ENCODE measurements at places on chromosomes 11 and 22.

DNA sequence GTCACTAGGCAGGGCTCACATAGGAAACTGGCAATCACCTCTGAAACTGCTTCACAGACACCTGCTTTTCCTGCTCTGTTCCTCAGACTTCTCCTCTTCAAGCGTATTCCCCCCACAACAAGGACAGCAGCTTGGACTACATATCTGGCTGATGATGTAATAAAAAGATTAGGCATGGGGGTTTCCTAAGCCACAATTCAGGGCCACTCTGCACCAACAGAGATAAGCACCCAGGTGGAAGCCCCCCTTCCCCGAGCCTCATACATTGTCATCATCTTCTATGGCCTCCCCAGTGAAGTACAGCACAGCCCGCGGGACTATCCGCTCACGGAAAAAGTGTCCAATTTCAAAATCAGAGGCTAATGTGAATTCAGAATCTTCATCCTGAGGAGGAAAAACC lies 25.0 kb upstream of the PHLDA2 start:
- DNase-seq = no peak

DNA sequence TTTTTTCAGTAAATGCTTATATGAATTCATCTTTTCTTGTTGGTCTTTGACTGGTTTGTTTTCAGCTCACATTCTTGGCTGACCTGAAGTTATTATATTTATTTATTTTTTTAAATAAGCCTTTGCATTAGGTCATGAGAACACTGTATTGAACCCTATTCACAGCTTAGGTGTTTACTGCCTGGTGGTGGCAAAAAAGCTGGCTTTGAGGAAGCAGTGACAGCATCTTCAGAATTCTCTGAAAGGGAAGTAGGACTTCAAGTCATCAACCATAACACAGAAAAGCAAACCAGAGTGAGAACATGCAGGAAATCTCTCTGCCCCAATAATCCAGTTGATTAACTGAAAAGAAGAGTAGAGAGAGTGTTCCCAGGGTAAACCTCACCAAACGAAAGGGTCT lies 30.3 kb upstream of the MMP13 start:
- no peak for DNase-seq

DNA sequence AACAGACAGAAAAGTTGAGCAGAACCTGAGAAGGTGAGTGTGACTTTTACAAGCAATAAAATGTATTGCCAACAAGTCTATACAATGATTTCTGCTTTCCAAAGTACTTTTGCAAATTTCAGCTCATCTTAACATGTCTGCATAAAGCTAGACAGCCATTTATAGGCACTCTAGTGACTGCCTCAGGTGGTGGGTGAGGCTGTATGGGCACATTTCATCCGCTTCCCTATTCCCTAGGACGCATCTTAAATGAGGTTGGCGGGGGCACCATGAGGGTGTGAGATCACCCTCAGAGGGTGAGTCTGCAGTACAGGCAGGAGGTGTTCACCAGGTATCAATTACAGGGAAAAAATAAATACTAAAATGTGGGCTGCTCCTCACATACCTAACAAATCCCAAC lies 110.1 kb downstream of the ETS1 start:
- no peak for DNase-seq

DNA sequence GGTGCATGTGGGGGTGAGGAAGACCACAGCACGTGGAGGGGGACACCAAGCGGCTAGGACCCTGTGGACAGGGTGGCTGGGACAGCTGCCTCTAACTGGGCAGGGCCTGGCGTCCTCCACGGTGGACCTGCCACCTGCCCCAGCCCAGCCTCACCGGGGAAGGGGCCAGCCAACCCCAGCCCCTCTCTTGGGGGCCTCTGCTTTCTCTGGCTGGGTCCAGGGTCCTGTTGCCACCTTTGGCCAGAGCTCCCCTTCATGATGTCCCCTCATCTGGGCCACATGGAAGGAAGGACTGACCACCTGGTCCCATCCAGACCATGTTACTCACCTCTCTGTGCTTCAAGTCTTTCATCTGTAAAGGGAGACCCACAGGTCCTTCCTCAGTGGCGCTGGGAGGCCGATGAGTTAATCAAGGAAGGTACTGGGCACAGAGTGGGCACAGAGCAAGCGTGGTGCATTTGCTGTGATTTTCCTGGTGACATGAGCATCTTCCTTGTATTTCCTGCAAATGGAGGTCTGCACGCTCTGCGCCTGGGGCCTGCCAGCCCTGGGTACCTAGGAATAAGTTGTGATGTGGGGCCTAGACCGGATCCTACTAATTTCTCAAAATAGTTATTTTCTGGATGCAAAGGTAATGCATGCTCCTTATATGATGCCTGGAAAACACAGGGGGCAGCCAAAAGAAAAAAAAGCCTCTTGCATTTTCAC lies 538.4 kb downstream of the TBC1D22A start:
- DNase-seq = no peak

DNA sequence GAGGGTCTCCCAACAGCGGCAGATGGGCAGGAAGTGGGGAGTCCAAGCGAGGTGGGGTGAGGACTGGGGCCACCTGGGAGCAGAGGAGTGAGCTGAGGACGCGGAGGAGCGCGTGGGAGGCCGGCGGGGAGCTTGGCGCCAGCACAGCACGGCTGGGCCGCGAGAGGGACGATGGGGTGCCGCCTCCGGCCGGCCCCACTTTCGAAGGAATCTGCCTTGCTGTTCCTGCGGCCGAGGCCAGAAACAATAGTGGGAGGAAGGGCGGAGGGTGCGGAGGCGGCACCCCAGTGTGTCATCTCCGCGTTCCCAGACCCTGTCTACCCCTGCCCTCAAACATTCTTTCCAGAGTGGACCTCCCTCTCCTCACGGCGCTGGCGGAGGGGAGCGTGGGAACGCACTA lies 5.5 kb downstream of the INS start:
- DNase-seq = no peak

GRCh38 chr11:78795621-78796261 lies 221.1 kb upstream of the NARS2 start:
- no peak for DNase-seq

DNA sequence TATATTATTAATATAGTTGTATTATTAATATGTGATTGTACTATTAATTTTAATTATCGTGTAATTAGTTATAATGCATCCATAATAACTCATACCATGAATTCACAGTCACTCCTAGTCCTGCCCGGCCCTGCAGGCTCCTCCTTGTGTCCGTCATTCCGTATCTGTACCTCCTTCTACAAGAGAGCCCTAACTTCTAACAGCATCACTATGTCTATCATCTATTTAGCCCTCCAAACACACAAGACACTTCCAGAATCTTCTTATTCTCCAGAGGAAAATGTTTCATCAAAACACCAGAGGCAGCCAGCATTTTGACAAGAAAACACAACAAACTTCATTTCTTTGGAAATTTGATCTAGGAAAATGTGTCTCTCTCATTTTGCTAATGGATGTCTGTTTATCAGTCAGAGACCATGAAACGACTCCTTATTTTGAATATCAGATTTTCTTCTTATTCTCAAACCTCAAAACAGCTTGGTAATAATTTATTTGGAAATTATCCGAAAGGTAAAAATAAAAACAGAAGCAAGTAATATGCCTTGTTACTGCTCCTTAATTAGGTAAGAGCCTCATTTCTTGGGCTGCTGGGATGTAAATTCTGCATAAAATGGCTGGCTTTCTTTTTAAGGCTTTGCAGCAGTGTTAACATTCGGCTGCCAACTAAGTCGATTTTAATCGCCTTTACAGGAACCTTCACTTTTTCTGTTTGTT lies 23.1 kb upstream of the SEPTIN5 start:
- DNase-seq = no peak

GRCh38 chr11:120715239-120715638 lies 203.7 kb downstream of the GRIK4 start:
- no peak for DNase-seq

DNA sequence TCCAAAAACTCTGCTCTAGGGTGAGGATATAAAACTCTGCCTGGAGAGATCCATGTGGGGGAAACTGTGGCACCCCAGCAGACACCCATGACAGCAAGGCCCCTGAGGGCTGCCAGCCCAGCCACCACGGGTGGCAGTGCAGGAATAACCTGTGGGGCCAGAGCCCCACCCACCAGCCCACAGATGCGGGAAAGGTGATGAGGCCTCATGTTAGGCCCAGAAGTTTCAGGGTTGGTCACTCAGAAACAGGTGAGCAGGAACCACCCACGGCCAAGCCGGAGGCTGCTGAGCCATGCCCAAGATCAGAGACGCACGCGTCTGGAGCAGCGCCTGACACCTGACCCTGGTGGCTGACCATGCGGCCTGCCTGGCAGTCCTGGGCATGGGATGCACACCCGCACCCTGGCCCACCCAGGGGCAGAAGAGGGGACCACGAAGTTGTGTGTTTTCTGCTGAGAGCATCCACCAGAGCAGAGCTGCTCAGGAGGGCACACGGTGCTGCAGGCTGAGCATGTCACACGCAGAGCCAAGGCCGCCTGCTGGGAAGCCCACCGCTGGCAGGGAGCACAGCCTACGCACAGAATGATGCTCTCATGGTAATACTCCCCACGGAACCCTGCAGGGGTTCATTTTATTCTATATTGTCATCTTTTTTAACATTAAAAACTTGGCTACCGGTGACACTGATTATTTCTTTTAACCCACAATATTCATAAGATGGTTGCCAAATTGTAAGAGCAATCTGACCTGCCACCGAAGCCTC lies 41.2 kb downstream of the DUSP8 start:
- DNase-seq = no peak

- no peak for DNase-seq
Observed at GRCh38 chr11:101738452-101738851, 154.6 kb upstream of the TRPC6 start.

Measured in stimulated activated CD4-positive, alpha-beta T cell treated with anti-CD3 and anti-CD28 coated beads, TNF-alpha, amount 100 ng/mL, for 48 hours (primary cell).